ENCODE measurements at places on chromosomes 16 and 17.
A peak's percentile ranks its signal among the peaks of the same experiment; 100 is the strongest.

DNA sequence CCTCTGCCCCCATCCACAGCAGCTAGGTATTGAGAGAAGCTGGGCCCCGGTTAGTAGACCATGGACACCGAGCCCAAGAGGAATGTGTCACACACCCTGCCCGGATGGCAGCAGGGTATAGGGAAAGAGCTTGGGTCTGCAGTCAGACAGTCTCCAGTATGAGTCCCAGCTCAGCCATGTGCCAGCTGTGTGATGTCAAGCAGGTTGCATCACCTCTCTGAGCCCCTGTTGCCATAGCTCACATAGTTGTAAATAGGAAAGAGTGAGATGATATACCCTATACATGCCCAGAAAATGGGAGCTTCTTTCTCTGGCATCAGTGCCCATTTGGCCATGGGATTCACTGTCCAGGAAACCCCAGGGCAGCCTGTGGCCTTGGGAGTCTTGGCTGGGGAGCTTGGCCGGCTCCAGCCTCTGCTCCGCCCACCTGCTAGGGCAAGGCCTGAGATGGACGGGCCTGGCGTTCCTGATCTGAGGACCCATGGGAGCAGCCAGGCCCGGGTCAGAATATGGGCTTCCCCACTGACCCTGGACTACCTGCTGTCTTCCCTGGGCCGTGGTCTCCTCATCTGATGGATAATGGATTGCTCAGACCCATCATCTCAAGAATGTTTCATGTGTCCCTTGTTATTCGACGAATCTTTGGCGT, 13.2 kb downstream of the CD300LG start:
- DNase-seq, result no peak

- DNase-seq, result peak; percentile 85
These were observed 2.3 kb downstream of the RPUSD1 start for GRCh38 chr16:785563-786535.

DNA sequence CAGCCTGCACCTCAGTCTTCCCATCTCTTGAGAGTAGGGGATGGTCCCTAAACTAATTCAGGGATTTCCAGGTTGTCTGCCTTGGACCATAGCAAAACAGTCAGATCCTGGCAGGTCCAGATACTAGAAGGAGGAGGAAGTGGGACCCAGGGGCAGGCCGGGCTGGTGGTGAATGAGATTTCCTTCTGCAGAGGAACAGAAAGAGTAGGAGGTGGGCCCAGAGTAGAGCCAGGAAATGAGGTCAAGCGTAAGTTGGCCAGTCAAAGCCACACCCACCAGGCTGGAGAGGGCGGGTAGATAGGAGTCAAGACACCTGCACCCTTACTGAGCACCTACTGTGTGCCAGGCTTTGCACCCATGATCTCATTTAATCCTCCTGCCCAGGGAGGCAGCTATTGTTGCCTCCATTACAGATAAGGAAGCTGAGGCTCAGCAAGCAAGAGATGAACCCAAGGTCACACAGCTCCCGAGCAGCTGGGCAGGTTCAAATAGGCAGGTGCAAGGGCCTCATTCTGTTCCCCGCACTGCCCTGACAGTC, 2.6 kb downstream of the CDH5 start:
- DNase-seq, result no peak

DNA sequence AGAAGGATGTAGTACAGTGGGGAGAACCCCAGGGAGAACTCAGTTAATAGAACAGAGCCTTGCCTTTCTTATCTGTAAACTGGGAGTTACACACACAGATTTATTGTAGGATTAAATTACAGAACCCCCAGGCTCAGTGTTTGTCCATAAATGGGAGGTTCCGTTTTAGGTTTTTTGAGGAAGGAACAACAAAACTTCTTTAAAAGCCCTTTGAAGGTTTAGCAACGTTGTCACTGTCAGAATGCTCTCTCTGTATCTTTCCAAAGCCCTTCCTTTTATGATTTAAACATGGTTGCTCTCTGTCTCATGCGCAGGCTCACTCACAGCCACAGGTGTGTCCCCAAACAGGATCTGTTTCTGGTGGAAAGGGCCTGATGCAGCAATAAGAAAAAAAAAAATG, 9.4 kb upstream of the GNA13 start:
- no peak for DNase-seq

GRCh38 chr17:73231395-73231794, 30.3 kb downstream of the CPSF4L start:
- peak; percentile 33 for DNase-seq

DNA sequence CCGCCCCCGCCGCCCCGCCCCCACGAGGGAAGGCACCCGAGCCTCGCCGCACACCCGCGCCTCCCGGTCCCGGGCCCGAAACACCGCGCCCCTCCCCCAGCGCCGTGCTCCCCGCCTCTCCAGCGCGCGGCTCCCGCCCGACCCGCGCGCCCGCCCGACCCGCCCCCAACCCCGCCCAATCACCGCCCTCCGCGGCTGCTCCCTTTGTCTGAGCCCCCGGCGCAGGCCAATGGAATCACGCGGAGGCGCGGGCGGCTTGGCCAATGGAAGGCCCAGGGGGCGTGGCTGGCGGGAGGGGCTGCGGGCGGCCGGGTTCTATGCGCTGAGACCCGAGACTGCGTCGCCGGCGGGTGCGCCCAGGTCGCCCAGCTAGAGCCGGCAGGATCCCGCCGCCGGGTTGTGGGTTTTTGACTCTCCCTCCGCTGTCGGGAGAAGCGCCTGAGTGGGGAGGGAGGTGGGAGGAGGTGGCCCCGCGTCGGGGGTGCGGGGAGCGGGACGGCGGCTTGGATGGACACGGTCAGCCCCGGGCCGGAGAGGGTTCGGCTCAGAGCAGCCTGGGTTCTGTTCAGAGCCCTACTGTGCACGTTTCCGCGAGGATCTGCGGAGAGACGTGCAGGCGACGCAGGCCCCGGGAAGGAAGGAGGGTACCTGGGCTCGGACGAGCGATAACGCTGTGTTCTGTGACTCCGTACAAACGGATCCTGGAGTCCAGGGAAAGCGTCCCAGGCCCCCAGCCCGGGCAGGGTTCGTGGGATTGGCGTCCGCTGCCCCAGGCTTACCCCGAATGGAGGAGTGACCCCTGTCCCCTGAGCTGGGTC, 49.0 kb upstream of the BAHCC1 start:
- DNase-seq, result peak; percentile 100

GRCh38 chr16:82011199-82011641, at the start of gene SDR42E1:
Gene SDR42E1 (minus strand): TSS chr16:82011470. CDS start chr16:82000858, 10,612 bp downstream.
- no peak for DNase-seq
